Stimulated activated CD8-positive, alpha-beta memory T cell treated with anti-CD3 and anti-CD28 coated beads, Interleukin-2, amount 100 ng/mL, for 1 hour (primary cell): ENCODE measurements at places on chromosomes 2 and 18.

- DNase-seq: no peak
These were observed 13.3 kb downstream of the AGAP1 start for GRCh38 chr2:235506997-235507615.

GRCh38 chr2:58051445-58051844 lies 4.8 kb downstream of the VRK2 start:
- no peak for DNase-seq

DNA sequence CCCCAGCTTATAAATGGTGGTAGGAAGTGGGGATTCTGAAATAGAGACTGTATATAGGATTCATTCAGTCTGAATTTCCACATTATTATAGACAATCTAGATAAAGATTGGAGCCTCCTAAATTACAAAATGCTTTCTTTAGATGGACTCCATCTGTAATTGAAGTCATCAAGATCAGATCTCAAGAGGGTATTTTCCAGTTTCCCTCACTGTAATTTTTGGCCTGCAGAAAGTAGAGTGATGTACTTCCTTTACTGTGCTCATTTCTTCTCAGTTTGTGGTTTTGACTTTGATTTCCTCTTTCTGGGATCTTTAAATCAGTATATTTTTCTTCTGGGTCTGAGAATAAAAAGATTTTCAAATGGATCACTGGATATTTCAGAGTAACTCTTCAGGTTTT lies 7.2 kb downstream of the BABAM2 start:
- DNase-seq: no peak

DNA sequence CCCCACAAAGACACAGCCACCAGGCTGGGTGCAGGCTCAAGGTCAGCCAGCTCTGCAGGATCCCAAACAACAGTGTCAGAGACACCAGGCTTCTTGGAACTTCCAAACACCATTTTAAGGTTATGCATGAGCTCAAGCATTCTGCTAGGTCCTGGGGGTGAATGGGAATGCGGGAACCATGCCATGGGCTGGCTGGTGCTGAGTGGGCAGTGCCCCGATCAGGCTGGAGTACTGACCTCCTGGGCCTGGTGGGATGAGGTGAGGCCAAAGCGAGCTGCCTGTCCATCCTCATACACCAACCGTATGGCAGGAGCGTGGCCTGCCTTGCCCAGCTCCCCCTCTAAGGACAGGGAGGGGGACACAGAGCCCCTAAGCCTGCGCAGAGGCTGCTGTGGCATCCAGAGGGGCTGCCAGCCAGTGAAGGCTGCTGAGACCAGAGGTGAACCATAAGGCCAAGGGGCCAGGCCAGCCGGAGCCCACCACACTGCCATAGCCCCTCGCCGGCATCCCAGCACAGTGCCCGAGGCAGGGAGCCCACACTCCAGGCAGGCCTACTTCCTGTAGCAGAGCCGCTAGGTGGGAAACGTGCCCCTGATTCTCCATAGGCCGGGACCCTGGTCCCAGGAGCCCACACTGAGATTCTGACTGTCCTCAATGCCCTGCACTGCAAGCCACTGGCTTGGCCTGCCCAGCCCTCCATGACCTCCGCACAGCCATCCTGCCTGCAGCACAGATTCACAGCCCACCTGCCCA lies 135.0 kb downstream of the HDAC4 start:
- no peak for DNase-seq

- no peak for DNase-seq
These were observed 60.9 kb upstream of the SALL3 start for GRCh38 chr18:78918707-78919106.

DNA sequence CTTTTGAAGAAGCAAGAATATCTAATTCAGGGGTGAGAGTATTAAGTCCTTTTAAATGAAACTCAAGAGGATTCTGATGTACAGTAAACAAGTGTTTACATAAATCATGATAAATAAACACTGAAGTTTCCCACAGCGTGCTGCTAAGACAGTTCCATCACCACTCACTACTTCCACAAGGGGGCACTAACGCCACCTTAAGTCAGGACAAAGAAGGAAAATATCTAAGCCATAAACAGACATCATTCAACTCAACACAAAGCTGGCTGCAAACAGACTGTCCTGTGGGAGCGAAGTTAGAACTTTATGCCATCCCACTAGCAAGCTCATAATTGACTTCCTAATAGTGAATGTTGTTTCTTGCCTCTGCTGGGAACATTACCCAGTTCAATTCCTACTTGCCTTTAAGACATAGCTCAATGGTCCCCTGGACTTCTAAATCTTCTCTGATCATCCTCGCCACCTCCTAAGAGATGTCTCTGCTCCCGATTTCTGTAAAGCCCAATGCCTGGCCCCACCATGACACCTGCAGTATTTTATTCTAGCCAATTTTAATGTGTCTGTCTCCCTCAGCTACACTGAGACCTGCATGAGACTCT lies 36.5 kb downstream of the MRPL44 start:
- peak; percentile 5 for DNase-seq

- no peak for DNase-seq
These were observed 63.9 kb upstream of the CCDC195 start for GRCh38 chr2:224780106-224780505.

- DNase-seq: no peak
These were observed 679.0 kb upstream of the ID2 start for GRCh38 chr2:8002765-8003393.

- no peak for DNase-seq
These were observed 83.3 kb downstream of the PTGR3 start for GRCh38 chr18:75125382-75126331.

DNA sequence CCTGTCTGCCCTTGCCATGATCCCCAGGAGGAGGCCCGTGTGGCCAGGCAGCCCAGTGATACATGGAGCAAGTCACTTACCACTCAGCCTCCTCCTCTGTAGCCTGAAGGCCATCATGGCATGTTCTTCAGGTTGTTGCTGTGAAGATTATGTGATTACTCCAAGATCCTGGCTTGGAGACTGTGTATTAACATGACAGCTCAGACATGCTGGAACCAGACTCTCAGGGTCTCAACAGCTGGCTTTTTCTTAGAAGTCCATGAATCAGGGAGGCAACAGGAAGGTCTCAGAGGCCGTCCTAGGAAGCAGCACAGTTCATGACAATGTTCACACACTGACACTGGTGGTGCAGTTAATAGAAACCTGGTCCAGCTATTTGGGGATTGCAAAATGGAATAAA lies 158.6 kb upstream of the TWIST2 start:
- DNase-seq: no peak

GRCh38 chr2:71861186-71862160 lies 286.2 kb downstream of the CYP26B1 start:
- no peak for DNase-seq

DNA sequence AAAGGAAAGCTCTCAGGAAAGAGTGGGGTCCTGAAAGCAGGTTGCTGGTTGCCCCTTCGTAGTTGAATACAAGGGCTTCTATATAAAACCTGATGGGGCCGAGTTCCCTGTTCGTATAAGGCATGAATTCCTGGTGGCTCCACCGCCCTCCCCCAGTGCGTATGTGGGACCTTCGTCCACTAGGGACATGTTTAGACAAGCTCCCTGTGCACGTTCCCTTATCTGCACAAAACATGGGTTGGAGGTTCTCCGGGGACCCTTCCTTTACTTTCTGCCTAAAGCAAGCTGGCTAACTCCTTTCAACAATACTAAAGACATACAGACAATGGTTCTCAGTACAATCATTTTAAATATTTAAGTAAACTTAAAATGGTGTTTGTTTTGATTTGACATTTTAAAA lies 8.0 kb downstream of the CLUL1 start:
- DNase-seq: no peak

DNA sequence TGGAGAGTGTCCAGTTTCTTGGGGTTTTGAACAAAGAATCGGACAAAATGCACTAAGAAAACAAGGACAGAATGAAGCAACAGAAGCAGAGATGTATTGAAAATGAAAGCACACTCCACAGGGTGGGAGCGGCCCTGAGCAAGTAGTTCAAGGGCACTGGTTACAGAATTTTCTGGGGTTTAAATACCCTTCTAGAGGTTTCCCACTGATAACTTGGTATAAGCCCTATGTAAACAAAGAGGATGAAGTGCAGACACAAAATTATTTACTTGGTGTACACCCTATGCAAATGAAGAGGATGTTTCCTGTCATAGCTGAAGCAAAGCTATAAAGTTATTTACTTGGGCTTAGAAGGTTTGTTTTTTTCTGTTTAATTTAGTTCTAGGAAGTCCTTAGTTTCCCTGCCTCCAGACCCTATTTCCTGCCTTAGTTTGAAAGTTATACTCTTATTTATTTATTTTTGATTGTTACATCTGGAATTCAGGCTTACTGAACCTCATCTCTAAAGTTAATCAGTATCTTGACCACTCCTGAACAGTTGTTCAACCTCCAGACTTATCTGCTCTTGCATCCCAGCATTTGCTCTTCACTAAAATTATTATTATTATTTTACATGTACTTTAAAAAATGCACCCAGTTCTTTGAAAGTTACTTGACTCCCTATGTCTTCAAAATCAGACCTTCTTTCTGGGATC lies 193.5 kb downstream of the SPP2 start:
- DNase-seq: no peak

GRCh38 chr18:67581178-67581577 lies 64.7 kb upstream of the DSEL start:
- DNase-seq: no peak

DNA sequence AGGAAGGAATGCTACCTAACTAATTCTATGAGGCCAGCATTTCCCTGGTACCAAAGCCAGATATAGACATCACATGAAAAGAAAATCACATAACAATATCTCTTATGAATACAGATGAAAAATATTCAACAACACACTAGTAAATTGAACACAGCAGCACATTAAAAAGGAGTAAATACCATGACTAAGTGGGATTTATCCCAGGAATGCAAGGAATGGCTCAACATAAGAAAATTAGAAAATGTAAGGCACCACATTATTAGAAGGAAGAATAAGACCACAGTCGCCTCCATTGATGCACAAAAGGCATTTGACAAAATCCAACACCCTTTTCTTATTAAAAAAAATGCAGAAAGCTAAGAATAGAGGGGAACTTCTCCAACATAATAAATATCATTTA lies 133.9 kb downstream of the TTC32 start:
- DNase-seq: no peak

GRCh38 chr18:42363446-42364441 lies 408.7 kb downstream of the PIK3C3 start:
- no peak for DNase-seq

DNA sequence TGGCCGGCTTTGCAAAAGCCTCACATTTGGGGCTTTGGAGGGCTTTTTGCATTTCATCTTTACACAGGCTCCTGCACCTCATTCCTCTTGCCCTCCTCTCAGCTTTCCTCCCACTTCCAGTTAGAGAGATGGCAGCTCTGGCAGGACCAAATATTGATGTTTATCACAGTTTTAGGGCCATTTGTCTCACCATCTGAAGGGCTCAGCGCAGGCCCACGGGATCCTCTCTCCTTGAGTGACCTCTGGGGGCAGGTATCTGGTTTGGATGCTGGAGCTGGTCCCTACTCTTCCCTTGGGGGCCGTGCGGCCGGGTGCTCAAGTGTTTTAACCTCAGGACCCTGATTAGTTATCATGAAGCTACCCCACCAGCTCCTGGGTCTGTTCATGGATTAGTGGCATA lies 19.9 kb downstream of the ATOH8 start:
- no peak for DNase-seq

- peak; percentile 59 for DNase-seq
These were observed 1.5 kb upstream of the NR4A2 start for GRCh38 chr2:156333951-156334495.

DNA sequence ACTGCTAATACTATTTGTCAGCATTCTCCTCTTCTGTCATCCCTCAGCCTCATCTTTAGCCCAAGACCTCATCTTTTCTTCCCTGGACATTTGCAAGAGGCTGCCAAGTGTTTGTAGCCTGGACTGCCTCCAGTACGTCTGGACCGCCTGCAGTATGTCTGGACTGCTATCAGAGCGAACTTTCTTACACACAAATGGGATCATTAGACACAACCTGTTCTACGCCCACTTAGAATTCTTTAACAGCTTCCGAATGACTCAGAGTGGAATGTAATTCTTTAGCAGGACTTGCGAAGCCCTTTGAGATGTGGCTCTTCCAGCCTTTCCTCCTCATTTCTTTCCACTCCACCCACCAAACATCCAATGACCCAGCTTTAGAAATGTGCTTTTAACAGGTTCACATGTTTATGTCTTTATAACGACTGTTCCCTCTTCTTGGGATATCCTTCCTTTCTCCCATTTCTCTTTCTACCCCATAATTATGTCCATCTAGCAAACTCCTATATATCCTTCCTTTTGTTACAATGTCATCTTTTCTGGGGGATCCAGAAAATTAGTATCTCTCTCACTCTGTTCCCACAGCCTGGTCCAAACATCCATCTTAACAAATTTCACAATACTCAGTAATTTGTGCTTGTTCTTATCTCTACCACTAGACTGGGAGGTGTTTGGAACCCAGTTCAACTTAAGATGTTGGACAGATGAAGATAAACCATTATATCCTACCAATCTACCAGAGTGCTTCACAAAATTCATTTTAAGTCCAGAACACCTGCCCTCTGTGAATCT lies 171.3 kb upstream of the PGAP1 start:
- no peak for DNase-seq

- no peak for DNase-seq
These were observed 136.4 kb upstream of the PIK3C3 start for GRCh38 chr18:41818381-41819355.
